ENCODE measurements at places on chromosomes 6 and 20.

DNA sequence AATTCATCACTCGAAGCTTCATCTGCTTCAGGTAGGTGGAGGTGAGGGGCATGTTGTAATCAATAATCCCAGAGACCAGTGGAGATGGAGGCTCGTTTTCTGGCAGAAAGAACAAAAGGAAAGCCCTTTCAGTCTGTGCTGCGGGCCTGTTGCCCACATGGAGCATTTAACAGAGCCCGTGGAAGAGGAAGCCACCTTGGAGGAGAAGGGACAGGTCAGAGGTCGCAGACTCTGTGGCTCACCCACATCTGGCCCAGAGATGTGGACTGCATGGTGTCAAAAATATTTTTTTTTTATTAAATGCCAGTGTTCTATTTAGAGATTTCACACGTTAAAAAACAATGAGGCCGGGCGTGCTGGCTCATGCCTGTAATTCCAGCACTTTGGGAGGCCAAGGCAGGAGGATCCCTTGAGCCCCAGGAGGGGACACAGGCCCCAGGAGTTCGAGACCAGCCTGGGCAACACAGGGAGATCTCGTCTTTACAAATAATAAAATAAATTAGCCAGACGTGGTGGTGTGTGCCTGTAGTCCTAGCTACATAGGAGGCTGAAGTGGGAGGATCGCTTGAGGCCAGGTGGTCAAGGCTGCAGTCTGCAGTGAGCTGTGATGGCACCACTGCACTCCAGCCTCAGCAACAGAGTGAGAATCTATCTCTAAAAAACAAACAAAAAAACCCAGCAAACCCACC, 73.6 kb downstream of the NOL4L start:
- DNase-seq, result no peak

GRCh38 chr6:12483712-12484111, 193.6 kb downstream of the EDN1 start:
- DNase-seq, result no peak

DNA sequence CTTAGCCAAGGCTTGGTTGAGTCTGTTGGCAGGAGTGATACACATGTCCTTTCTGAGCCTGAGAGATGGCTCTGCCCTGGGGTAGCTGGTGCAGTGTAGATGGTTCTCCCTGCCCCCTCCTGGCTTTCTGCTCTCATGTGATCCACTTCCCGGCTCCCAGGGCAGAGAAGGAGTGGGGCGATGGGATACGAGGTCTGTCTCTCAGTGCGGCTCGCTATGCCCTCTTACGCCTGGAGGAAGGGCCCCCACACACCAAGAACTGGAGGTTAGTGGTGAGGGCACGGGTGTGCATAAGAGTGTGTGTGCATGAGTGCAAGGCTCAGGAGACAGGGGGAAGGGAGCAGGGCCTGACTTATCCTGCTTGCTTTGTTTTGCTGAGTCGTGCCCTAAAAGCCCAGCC, 18.8 kb downstream of the SLC12A5 start:
- no peak for DNase-seq

- no peak for DNase-seq
Observed at GRCh38 chr6:138945354-138945753, 42.7 kb downstream of the REPS1 start.

GRCh38 chr6:32854376-32855178, 585 bp downstream of the PSMB9 start:
- peak; percentile 41 for DNase-seq

- no peak for DNase-seq
Observed at GRCh38 chr6:143744551-143745165, 66.9 kb downstream of the PHACTR2 start.

DNA sequence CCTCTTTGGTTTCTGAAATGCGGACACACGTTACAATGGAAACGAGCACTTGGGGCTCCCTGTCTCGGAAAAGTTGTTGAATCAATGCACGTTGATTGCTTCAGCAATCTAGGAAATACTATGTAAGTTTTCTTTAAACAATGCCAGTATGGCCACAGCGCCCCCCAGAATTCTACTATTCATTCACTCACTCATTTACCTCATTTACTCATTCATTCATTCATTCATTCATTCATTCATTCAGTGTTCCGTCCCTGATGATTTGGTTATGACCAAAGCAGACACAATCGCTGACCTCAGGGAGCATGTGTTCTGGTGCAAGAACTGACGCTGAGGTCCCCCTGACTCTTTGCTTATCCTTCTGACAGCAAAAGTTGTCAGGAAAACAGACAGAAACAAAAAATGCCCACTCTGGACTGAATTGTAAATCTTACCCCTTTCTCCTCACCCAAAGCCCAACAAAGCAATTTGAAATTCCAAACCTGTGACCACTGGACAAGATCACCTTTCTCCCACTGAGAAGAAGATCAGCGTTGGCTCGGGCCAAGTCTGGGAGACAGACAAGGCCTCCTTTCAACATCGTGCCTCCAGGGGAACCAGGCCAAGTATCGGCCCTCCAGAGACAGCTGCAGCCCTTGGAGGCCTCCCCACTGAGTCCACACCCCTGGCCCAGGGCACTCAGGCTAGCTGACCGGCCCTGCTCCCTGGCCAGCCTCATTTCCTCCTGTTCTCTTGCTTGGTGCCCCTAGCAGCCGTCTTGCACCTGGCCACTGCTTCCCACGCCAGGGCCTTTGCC, 15.0 kb upstream of the PMEPA1 start:
- DNase-seq, result no peak

DNA sequence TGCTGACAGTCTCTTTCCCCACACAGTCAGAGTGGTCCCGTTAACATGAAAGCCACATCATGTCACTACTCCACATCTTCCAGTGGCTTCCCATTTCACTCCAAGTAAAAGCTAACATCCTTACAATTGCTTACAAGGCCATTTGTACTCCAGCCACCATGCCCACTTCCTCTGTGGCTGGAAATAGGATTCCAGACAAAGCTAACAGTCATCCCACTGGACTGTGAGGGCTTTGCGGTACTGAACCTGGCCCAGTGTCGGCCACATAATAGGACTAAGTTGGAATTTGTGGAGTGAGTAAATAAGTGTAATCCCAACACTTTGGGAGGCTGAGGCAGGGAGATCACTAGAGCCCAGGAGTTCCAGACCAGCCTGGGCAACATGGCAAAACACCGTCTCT, 10.9 kb downstream of the CCM2L start:
- no peak for DNase-seq

- DNase-seq, result no peak
Observed at GRCh38 chr6:156628805-156629204, 148.4 kb upstream of the ARID1B start.

Measured in activated T-cell treated with anti-CD3 and anti-CD28 coated beads for 1 hour (primary cell).